Hematopoietic multipotent progenitor cell treated with erythropoietin and hydrocortisone succinate and interleukin-3 and kit ligand, for 17 days (in vitro differentiated cells): ENCODE measurements at places on chromosomes 5 and 9.

DNA sequence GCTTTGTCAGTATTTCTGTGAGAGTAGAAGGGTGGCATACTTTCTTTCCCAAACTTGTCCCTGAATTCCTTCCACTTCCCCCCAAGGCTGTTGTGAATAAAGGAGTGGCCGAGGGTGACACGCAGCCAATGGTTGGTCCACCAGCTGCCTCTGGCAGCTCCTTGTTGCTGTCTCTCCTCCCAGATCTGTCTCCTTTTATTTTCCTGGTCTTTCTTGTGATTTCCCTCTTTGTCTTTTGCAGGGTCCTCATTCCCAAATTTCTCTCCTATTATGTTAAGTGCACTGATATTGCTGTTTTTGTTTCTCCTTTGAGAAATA lies 137.5 kb upstream of the HMHB1 start:
- DNase-seq: no peak

- no peak for DNase-seq
Measured at GRCh38 chr5:7628248-7628647, 222.7 kb downstream of the CFAP90 start.

DNA sequence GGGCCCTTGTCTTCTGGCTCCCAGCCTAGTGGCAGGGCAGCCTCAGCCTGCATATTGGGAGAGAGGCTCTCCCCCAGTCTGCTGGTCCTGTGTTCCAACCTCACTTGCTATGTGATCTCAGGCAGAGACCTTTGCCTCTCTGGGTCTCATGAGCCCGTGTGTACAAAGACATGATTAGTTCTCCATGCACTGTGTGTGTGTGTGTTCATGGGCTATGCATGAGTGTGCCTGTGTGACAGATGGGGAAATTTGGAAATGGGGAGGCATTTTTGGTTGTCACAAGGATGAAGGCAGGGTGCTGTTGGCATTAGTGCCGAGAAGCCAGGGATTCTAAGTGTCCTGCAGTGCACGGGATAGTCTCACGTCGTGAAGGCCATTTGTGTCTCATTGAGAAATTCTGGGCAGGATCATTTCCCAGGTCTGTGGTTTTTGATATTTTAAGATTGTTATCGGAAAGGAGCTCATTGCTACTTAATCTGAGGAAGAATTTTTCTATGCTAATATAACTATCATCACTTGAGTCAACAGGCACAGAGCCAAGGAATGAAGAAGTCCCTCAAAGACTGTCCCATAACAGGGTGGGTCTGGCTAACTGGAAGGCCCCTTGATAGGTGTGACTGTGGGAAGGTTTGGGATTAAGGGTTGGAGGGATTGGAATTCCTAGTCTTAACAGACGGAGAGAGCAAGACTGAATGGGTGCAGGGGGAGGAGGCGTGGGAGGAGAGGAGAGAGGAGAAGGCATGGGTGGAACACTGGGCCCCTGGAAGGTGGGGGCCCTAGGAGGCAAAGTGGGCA lies 168.5 kb downstream of the RGS3 start:
- DNase-seq: no peak

GRCh38 chr5:55364537-55365055 lies 56.8 kb downstream of the MTREX start:
- no peak for DNase-seq

DNA sequence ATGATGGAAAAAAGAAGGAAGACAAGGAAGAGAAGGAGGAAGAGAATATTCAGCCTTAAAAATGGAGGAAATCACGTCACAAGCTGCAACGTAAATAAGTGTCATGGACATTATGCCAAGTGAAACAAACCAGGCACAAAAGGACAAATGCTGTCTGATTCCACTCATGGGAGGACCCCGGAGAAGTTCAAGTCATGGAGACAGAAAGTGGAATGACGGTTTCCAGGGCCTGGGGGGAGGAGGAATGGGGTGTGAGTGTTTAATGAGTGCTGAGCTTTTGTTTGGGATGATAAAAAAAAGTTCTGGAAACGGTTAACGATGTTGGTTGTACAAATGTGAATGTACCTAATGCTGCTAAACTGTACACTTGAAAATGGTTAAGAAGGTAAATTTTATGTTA lies 439.5 kb downstream of the GADD45G start:
- DNase-seq: no peak

DNA sequence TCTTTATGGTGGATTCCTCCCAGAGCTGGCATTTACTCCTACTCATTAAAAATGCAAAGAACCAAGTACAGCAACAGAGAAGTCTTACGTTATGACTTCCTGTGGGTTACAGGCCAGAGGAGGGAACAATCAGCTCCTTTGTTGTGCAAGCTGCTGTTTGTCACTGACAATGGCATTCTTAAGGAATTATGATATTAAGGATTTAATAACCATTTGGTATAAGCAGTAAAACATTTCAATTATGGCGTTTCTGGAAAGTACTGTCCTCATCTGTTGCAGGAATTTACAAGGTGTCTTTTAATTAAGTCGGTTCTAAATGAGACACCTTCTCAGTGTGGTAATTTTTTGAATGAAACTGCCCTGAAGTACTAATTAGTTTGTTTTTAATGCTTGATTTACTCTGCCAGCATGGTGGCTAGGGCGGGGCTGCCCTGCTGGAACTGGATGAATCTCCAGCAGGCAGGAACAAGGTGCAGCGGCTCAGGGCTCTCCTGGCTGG lies 49.1 kb upstream of the VDAC1 start:
- DNase-seq: no peak

- DNase-seq: no peak
Measured at GRCh38 chr9:131012396-131012917, 3.5 kb downstream of the LAMC3 start.
